ENCODE measurements at places on chromosomes 12 and 14.

GRCh38 chr12:85865890-85866289 is 8.2 kb upstream of the NTS start:
- no peak for DNase-seq

DNA sequence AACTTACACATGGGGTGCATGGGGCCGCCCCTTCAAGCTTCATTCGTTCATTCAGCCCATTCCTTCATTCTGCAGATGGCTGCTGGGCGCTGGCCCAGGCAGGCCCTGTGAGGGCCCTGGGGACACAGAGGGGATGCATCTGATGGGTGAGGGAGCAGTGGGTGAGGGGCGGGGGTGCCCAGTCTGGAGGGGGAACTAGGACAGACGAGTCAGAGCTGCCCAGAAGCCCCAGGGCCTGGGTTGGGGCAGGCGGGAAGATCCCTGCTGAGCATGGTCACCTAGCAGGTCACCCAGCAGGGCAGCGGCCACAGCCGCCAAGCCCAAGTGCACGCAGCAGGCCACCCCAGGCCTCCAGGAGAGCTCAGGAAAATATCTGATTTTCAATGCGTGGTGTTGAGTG is 14.1 kb downstream of the TRMT61A start:
- DNase-seq, result no peak

- DNase-seq, result no peak
These were observed 70.1 kb downstream of the ST8SIA1 start for GRCh38 chr12:22264380-22264779.

GRCh38 chr12:54704202-54704601 is 56.0 kb upstream of the DCD start:
- DNase-seq, result no peak

DNA sequence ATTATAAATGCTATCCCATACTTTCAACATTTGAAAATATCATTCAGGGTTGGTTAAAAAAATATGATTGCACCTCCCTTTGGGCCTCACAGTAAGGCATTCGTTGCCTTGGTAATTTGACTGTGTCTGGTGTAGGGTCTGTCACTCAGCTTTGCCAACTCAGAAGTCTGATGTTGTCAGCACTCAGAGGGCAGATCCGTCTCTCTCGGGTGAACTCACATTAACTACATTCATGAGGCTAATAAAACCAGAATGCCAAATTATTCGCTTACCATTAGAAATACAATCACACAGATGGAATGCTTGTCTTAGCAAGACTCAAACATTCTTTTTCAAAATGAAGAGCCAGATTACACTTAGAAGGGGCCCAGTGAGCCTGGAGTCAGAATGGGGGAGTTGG is 53.0 kb downstream of the NPAS3 start:
- DNase-seq, result no peak

GRCh38 chr14:58942516-58942915 is 246.0 kb upstream of the DAAM1 start:
- DNase-seq, result no peak

DNA sequence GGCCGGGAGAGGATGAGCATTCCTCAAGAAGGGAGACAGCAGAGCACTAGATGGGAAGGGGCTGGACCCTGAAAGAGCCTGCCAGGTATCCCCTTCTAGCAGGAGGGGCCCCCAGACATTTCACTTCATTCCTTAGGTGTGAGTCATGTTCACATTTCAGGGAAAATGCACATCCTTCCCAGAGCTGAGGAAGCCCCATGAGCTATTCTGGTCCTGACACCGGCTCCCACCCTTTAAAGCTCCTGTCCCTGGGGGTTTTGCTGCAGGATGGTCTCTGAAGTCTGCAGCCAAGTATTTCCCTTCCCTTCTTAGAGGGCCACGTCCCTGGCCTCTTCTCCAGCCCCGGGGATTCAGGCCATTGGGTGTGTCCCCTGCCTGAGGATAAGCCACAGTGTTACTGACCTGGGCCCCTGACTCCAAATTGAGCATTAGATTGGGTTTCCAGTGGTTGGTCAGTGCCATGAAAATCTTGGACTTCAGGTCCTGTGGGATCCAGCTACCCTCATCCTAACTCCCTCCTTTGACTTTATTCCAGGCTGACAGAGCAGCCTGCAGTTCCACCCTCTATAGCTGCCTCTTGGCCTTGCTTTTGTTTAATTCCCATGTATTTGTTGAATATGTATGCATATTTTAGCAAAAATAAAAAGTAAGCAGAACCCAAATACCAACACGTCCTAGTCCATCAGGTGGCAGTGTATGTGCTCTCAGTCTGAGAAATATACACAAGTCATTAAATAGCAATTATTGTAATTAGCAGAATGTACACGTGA is 267.1 kb downstream of the CACNA1C start:
- DNase-seq, result no peak

- no peak for DNase-seq
These were observed 20.5 kb upstream of the ZNF740 start for GRCh38 chr12:53160000-53160399.

GRCh38 chr14:67853715-67854114 is 34.1 kb downstream of the RAD51B start:
- no peak for DNase-seq

DNA sequence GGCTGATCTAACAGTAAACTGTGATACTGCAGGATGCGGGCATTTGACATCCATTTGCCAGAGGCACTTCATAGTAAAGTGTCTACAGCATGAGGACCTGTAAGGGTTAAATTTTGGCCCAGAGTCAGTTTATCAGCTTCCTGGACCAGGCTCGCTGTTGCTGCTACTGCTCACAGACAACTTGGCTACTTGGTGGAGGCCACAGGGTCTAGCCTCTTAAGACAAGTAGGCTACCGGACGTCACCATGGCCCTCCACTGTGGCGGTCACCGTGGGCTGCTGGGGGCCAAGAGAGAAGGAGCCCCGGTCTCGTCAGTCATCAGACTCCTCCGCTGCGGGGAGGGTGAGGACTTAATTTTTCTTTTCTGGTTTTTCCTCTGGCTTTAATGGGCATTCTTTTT is 117.3 kb upstream of the PZP start:
- no peak for DNase-seq

DNA sequence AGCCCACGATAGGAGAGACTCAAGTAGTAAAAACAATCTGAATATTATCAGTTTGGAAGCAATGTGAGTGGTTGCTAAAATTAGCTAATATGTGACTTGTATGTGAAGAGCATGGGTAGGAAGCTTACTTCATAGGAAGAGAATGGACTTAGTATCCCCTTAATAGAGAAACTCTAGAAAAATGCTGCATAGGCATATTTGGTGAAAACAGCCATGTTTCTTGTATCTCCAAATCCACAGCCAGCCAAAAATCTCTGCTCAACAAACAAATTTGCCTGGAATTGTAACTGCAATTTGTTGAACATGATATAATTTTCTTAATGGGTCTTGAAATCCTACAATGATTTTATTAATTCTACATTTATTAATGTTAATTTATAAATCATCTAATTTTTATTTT is 1252.9 kb upstream of the TMEM132C start:
- no peak for DNase-seq

DNA sequence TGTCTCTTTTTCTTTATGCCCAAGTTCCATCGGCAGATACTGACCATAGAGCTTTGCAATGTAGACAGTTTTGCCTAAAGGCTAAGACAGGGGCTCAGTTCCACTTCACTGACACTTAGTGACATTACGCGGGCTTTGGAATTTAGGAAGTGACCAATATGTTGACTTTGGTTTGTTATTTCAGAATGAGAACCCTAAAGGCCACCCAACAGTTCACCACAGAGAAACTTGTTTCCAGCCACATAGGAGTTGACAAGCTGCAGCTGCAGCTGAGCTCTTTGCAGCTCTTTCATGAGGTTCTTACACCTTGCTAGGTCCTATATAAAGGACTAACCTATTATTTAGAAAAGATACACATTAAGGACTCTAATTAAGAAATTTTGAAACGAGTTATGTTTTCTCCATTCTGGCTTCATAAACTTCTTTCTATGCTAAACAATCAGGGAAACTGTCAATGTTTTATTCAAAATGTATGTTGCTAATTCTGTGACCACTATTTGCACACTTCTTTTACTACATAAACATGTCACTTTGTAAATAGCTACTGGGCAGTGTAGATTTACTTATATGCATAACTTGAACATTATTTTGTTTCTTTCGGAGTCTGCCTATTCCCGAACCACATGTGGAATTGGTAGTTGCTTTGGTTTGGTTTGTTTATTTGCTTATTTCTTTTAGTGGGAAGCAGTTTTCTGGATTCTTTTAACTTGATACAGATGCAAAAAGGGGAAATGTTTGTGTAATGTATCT is 18.5 kb upstream of the KLRD1 start:
- DNase-seq, result no peak

DNA sequence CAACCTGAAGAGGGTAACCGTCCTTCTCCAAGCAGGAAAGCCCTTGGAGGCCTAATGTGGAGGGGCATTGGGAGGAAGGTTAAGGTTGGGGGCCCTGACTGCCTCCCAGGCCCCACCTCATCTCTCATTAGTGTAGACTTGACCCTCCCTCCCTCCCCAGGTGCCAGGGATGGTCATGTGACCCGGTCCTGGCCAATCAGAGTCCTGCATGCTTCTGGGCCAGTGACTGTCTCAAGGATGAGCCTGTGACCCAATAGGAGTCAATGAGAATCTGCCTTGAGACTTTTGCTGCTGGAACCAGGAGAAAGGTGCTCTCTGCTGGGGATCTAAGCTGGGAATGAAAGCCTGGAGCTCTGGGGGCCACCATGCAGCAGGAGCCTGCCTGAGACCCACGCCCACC is 70.8 kb downstream of the NCOR2 start:
- no peak for DNase-seq

- DNase-seq, result no peak
These were observed 6.7 kb downstream of the BTBD6 start for GRCh38 chr14:105255021-105255507.

DNA sequence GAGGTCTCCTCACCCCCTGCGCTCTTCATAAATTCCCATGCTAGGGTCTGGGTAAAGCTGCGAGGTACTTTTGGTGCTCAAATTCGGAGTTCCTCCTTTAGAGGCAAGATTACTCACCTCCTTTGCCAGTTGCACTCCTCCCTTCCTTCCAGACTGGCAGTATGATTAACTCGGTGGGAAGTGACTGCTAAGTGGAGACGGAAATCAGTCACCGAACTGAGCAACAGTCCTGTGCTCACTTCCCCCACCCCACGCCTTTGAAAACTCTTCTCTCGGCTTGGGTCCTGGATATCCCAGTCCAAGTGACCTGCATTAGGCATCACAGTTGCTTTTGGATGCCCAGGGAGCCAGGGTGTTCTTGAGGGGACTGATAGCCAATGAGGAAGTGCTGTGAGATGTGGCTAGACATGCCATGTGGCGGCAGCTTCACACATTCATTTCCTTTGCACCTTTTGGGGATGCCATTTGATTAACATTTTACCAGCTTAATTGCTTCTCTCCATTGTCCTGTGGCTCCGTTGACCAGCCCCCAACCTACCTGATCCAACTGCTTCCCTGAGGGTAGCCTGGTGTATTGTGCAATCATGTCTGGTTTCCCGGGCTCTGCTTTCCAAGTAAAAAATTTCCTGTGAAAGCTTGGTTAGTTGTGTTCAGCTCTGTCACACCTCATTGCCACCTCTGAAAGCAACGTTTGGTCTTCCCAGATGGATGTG is 840 bp downstream of the PNP start:
- DNase-seq, result peak; percentile 41

GRCh38 chr14:81006266-81006665 is 50.8 kb downstream of the TSHR start:
- no peak for DNase-seq

GRCh38 chr12:89645434-89645833 is 63.2 kb downstream of the ATP2B1 start:
- DNase-seq, result no peak

DNA sequence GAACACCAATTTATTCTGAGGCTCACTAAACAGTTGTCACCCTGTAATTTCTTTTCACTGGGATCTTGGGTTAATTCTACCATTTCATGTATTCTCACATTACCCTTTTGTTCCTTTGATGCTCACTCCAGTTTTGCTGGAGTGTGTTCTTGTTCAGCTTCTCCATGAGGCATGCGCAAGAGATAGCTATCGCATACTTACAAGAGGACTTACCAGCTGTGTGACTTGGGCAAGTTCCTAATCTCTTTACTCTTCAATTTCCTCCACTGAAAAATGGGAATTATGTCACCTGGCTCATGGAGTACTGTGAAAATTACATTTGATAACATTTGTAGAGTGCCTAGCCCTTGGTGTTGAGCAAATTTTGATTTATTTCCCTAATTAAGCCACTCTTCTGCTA is 56.5 kb upstream of the JDP2 start:
- no peak for DNase-seq

DNA sequence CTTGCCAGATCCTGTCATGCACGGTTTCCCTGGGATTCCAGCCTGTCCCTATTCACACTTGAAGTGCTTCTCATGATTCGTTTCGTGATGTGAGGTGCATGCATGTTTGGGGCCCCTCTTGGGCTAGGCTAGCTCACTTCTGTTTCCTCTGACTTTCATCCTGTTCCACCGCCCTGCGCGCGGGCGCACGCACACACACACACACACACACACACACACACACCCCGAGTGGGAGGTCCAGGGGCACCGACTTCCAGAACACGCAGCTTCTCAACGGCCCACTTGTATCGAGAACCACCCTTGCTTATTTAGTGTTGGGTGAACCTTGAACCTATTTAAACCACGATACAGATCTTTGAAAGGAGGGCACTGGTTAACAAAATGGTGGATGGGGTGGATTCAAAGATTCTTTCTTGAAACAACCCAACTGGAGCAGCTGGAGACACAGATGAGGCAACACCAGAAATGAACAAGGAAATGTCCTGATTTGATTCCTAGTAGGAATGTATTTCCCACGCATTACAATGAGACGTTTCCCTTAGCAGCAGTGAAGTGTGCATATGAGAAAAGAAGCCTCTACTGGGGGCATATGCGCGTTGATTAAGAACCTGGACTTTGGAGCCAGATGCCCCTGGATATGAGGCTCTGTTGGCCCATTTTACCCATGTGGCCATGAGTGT is 16.3 kb downstream of the ELK3 start:
- DNase-seq, result no peak

DNA sequence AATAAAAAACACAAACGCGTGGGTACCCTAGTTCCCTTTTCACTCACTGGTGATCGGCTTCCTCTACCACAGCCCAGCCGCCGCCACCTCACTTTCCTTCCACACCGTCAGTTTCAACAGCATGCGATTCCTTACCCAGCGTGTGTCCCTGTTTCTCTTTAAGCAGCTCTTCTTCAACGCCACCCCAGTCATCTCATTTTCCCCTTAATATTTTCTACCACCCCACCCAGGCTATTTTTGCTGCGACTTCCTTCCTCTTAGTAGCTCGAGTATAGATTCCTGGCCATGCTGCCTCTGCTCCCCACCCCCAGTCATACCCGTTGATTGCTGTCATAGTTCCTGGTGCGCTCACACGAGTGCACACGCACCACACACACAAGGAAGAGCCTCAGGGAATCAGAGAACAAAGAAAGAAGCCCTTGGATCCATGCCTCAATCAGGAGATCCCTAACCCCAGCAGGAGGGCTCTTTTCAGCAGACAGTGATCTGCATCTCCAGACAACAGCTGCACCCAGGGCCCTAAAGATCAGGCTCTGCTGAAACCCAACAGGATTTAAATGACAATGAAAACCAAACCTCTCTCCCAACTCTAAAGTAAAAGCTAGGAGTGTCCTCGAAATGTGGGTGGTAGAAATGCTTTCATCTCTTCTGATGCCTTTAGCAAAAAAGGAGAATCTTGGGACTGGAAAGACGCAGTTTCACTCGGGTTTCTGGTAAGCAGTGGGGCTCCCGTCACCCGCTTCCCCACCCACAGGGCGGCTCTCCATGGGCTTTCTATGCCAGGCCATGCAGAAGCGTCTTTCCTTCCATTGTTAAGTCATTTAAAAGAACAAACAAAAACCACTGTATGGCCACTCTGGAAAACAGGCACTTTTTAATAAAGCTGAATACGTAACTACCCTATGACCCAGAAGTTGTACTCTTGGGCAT is 23.8 kb downstream of the VPS37B start:
- peak; percentile 96 for DNase-seq

- DNase-seq, result no peak
These were observed 68.6 kb downstream of the EP400 start for GRCh38 chr12:132018193-132018916.

Data from NCI-H345 (cell line).